ENCODE measurements at places on chromosomes 1 and 21.

DNA sequence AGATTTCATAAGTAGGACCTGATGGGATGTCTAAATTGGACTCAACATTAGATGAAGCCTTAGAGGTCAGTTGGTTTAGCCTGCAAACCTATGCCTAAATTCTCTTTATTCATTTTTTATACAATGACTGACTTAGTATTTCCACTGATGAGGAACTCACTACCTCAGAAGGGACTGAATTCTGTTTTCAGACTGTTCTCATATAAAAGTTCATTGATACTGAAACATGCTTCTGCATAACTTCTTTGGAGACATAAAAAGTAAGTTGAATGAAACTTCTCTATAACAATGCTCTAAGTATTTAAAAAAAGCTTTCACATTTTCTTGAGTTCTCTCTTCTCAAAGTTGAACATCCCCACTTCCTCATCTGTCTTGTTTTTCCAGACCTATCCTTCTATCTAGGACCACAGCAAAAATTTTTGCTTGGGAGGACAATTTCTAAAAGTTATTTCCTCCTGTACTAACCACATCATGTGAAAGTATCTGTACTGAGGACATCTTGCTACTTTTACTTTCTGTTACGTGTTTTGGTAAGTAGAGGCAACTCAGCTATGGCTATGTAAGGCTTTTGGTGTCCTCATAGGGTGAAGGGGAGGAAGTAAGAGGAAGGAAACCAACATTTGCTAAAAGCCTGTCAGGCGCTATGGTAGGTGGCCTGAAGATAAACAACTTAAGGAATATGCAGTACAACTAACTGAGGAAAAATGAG is 64.1 kb downstream of the USP24 start:
- no peak for DNase-seq

GRCh38 chr21:35482933-35483662 is 434.0 kb upstream of the RUNX1 start:
- no peak for DNase-seq

- no peak for DNase-seq
These were observed 89.3 kb downstream of the ZBTB18 start for GRCh38 chr1:244140420-244140819.

GRCh38 chr1:99784143-99784542 is 17.7 kb upstream of the FRRS1 start:
- DNase-seq, result no peak

DNA sequence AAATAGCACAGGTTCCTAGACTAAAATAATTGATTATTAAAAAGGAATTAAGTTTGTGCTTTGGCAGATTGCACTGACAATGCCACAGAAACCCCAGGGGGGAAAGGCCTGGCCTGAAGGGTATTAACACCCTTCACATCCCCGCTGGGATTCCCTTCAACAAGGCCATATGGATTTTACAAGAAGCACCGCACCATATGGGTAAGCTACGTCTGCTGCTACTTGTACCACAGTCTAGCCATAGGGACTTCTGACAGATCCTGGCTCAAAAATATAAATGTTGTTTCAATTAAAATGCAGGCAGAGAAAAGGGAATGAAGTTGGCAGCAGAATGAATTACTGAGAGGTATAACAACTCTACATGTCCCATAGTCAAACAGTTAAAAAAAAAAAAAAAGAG is 101.0 kb downstream of the DENND1B start:
- DNase-seq, result no peak

DNA sequence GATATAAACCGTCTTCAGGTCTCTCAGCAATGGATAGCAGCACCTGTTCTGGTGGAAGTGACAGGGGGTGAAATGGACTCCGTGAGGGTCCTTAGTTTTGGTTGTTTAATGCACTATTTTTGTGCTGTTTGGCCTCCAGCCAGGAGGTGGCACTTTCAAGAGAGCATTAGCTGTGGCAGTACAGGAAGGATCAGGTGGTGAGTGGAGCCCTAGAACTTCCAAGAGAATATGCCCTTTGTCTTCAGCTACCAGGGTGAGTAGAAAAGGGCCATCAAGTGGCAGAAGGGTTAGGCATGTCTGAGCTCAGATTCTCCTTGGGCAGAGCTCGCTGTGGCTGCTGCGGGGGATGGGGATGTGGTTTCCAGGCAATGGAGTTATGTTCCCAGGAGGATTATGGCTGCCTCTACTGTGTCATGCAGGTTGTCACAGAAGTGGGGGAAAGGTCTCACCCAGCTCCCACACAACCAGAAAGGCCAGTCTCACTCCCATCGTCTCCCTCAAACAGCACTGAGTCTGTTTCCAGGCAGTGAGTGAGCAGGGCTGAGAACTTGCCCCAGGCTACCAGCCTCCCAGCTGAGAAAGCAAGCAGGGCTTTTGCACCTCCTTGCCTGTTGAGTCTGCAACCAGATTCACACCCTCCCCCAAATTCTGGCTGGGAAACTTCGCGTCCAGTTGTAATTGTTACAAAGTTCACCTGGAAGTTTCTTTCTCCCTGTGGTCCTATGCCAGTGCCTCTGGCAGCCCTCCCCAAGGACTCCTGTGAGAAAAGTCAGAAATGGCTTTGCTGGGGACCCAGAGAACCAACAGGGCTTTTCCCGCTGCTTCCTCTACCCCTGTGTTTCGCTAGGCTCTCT is 39.1 kb upstream of the TTLL7 start:
- no peak for DNase-seq

GRCh38 chr1:21327566-21328323 is 37.5 kb upstream of the ECE1 start:
- no peak for DNase-seq

- no peak for DNase-seq
These were observed 20.7 kb upstream of the IKBKE start for GRCh38 chr1:206449565-206449964.

GRCh38 chr1:201585901-201586300 is 47.0 kb downstream of the NAV1 start:
- DNase-seq, result no peak

GRCh38 chr1:114114185-114115094 is 39.2 kb downstream of the SYT6 start:
- DNase-seq, result no peak

DNA sequence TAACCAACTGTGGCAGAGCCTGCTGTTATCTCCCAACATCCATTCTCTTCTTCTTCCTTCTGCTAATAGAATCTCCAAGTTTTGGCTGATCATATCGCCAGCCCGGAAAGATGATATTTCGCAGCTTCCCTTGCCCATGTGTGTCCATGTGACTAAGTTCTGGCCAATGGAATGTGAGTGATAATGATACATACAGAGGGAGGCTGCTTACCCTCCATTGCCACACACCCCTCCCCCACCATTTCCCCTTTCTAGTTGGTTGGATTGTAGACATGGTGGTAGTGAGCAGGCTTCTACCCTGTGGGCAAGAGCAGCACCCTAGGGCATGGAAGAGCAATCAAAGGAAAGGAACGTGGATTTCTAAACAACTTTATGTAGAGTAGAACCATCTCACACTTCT is 48.8 kb downstream of the SLC9C2 start:
- DNase-seq, result no peak

GRCh38 chr1:159675046-159675445 is 39.3 kb downstream of the CRP start:
- DNase-seq, result no peak

GRCh38 chr1:235566084-235566483 is 61.8 kb upstream of the B3GALNT2 start:
- DNase-seq, result no peak

- no peak for DNase-seq
These were observed 37.5 kb downstream of the TRAPPC10 start for GRCh38 chr21:44049606-44050005.

DNA sequence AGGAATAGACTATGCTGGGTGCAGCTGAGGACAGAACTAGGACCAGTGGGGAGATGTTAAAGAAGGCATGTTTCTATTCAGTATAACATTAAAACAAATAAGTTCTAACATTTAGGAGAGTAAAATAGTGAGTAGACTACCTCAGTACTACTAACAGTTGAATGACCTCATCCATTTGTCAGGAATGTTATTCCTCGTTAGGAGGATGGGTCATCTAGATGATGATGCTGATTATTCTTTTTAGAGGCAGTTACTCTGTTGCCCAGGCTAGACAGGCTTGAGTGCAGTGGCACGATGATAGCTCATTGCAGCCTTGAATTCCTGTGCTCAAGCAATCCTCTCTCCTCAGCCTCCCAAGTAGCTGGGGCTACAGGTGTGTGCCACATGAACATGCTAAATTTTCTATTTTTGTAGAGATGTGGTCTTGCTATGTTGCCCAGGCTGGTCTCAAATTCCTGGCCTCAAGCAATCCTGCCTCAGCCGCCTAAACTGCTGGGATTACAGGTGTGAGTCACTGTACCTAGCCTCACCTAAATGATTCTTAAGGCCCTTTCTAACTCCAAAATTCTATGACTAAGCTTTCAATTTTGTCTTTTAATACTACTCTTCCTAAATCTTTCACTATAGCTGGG is 9.3 kb downstream of the EEIG2 start:
- no peak for DNase-seq

DNA sequence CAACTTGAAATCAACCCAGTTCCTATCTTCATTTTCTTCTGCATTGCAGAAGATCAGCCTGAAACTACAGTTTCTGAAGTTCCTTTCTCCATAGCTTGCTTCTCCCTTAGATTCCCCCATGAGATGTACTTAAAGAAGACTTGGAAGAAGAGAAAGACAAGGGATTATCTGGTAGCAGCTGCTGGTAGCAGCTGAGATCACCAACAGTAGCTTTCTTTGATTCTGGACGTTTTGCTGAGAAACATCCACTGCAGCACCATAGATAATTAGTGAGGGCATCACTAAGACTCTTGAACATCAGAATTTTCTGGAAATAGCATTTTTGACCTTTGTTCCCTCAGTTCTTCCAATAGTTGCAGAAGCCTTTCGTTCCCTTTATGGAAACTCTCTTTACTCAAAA is 465 bp upstream of the CFHR3 start:
- no peak for DNase-seq

GRCh38 chr21:40143822-40144525 is 276.7 kb downstream of the PCP4 start:
- DNase-seq, result no peak

GRCh38 chr1:12316331-12316730 is 86.5 kb downstream of the VPS13D start:
- no peak for DNase-seq

- no peak for DNase-seq
These were observed 322.8 kb downstream of the SPATA17 start for GRCh38 chr1:217953922-217954321.

DNA sequence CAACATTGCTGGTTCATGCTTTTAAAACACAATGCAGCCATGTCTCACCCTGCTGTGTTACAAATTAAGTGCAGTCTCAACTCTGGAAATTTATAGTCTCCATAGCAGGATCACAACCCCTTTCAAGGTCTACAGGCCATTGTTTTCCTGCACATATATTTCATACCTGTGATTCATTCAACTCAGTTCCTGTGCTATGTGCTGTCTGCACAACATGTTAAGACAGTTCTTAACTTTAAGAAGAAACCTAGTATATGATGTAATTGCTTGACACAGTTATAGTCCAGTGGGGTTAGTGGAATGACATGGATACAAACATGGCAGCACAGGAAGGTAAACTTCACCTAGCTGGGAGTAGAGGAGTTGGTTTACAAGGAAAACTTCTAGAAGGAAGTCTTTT is 106.4 kb downstream of the IFI44 start:
- no peak for DNase-seq

DNA sequence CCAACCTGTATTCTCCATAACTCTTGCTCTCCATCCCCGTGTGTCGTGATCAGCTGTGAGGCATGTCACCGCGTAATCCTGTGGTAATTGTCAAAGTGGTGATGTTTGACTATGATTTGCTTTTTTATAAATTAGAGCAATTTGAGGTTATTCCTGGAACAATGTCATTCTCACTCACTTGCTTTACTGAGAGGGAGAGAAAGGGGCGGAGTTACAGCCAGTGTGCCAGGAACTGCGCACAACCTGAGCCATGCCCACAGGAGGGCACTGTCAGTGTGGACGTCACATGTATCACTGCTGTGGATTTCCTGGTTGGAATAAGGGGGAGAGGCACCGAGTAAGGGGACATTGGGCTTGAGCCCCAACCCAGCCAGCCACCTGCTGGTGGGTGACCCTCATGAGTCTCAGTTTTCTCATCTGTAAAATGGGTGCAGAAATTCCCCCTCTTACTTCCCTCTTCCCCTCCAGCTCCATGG is 6.9 kb downstream of the ADGRB2 start:
- no peak for DNase-seq

DNA sequence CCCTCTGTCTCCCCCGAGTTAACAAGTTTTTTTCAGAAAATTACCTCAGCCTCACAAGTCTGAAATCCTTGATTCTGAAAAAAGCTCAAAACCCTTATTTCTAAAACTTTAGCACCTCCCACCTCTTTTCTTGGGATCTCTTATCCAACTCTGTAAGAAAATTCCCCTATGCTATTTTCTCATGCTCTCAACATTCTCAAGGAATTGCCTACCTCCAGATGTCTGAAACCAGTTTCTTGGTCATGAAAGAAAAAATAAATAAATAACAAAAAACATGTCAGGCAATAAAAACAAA is 18.1 kb upstream of the SFPQ start:
- DNase-seq, result no peak

GRCh38 chr1:24416666-24417391 is 1.2 kb downstream of the NIPAL3 start:
- DNase-seq, result no peak

- no peak for DNase-seq
These were observed 15.6 kb downstream of the BACE2 start for GRCh38 chr21:41183575-41183974.

DNA sequence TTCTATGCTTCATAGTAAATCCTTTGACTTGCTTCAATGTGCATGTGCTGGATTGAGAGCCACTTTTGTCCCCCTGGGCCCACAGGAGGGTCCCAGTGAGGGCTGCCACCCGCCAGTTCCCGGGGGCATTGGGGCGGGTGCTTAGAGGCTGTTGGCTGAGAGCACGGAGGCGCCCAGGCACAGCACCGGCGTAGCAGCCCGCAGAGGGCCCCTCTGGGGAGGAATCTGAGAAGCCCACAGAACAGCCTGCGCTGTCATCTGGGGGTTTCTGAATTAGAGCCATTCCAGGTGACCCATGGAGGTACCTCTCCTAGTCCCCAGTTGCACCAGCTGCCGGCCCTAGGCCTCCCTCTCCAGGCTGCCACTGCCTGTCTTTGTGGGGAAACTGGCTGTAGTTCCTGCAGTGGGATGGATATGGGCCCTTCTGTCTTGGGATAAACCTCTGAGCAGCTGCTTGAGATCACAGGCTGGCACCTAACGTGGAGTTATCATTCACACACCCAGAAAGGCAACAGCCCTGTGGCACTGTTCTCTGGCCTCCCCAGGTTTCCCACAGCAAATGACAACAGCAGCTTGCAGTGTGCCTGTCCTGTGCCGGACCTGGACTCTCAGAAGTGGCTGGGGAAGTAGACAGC is 39.5 kb downstream of the TMEM51 start:
- DNase-seq, result no peak

- no peak for DNase-seq
These were observed 127.1 kb upstream of the ARHGEF16 start for GRCh38 chr1:3327389-3327702.

- no peak for DNase-seq
These were observed 26.6 kb upstream of the RPF1 start for GRCh38 chr1:84452436-84452835.

DNA sequence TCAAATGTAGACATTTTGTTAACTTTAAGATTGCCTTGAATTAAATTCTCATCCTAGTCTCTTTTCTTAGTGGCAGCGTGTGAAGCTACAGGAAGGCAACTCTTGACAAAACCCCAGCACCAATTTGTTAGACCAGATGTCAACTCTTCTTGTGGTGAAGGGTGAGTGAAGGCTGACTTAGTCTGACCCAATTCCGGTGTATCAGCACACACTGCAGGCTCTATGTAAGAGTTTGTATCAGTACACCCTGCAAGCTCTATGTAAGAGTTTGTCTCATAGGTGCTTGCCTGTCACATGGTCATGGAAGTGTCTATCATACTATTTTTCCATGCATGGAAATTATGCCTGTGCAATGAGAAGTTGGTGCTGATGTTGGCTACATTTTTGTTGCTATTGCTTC is 16.8 kb downstream of the CR2 start:
- DNase-seq, result no peak

Data from activated CD4-positive, alpha-beta T cell treated with anti-CD3 and anti-CD28 coated beads for 1 hour (primary cell).